ENCODE measurements at places on chromosomes 5 and 9.

DNA sequence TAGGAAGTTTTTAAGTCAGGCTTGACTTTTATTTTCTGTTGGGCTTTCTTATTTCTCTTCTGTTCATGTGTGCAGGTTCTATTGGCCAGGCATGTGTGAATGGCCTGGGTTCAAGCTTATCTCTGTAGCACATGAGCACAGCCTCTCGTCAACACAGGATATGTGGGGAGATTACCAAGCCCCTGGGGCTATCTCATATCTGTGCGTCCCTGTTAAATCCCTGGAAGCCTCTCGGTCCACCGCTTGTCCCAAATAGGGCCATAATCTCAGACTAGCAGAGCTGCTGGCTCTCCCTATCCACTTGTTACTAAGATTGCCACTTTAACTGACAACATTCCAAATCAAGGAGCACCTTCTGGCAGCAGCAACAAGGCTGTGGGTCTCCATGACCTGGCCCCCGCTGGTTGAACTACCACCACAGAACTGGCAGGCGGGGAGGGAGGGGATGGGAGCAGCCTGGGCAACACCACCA is 28.4 kb upstream of the EBF1 start:
- no peak for DNase-seq

DNA sequence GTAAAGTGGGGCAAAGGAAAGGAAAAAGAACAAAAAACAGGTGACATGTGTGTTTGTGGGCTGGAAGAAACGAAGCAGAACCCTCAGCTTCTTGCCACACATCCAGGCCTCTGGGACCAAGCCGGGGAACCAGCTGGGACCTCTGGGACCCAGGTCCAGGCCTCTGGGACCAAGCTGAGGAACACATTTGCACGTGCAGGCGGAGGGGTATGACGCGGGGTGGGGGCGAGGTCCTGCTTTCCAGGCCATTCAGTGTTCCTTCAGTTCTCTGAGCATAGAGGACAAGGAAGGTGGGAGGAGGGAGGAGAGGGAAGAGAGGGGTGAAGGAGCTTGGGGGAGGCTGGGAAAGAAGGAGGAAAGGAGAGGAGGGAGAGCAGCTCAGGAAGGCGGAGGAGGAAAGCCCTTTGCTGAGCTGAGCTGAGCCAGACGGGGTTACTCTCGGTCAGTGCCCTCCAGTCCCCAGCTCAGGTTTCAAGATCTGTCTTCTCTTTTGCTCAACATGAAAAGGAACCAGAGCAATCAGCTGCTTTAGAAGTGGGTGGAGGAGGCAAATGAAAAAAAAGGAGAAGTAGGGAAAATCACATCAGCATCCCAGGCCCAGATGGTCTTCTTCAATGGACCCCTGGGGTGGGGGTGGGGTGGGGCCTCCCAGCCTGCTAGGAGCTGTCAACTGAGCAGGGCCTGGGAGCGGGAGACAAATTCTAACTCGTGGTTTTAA is 59.1 kb downstream of the ABCA1 start:
- no peak for DNase-seq

- DNase-seq = no peak
These were observed 31.2 kb upstream of the RAD23B start for GRCh38 chr9:107251756-107252322.

GRCh38 chr5:111655169-111655924 is 101.6 kb downstream of the NREP start:
- no peak for DNase-seq

DNA sequence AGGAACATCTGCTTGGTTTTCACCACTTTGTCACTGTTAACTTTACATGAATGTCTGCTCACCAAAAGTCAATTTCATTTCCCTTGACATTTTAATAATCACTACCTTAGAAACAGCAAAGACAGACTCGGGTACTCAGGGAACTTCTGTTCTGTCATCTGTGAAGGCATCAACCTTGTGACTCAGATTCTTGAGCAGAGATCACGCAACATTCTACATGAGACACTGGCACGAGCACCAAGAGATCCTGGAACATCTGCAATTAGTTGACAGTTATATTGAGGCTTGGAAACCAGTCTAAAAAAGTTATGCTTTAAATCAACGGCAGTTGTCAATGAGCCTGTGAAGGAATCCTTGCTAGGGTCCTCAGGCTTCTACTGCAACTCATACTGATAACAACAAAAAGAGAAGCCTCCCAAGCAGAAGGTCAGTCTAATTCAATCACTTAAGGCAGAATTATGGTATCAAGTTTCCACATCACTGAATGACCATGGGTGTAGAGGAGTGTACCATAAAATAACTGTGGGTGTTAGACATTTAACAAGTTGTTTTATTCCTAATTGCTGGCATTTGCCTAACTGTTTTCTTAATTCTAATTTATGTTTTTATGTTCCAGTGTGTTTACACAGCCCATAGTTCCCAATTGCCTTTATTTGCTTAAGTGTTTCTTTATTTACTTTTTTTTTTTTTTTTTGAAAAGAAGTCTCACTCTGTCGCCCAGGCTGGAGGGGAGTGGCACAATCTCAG is 3.3 kb upstream of the PBX3 start:
- DNase-seq = no peak

DNA sequence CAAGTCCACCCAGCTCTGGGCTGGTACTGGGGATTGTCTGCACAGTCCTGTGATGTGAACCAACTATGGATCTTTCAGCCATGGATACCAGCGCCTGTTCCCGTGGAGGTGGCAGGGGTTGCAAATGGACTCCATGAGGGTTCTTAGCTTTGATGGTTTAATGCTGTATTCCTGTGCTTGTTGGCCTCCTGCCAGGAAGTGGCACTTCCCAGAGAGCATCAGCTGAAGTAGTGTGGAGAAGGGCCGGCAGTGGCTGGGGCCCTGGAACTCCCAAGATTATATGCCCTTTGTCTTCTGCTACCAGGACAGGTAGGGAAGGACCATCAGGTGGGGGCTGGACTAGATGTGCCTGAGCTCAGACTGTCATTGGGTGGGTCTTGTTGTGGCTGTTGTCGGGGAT is 1104.8 kb upstream of the COX7C start:
- no peak for DNase-seq

DNA sequence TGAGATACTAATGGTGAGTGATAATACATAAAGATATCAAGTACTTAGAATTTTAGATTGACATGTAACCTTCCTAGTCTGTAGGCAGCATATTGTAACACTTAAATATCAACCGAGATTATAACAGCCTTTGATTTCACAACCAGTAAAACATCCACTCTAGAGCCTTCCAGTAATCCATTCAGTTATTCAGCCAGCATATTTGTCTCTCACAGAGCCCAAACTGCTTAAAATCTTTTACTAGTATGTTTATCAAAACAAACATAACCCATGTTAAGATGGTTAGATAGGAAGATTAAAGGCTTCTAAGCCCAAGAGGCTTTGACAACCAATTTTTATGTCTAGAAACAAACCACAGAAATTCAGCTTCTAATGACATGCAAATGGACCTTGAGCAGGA is 177.9 kb upstream of the FST start:
- DNase-seq = no peak

GRCh38 chr5:574906-575305 is 37.2 kb upstream of the CEP72 start:
- DNase-seq = no peak

- DNase-seq = no peak
These were observed 14.9 kb downstream of the TRIM7 start for GRCh38 chr5:181189962-181190710.

GRCh38 chr5:80437326-80437725 is 29.5 kb downstream of the ZFYVE16 start:
- no peak for DNase-seq

DNA sequence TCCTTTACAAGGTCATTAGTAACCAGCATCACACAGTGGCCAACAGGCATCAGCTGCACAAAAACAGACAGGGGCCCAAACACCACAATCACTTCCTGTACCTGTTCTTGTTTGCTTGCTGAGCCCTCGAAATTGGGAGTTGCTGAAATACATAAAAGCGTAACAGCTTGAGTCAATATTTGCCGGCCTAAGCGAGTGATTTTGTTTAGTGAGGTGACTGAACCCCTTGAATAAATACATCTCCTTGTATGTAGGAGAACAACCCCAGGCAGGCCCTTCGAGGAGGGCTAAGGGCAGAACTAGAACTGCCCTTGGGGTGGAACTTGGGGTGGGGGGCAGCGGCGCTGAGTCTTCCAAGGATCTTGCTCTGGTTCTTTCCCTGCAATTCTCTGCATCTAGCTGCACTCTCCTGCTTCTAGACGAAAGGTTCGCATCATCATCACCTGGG is 502.5 kb downstream of the RASEF start:
- no peak for DNase-seq

DNA sequence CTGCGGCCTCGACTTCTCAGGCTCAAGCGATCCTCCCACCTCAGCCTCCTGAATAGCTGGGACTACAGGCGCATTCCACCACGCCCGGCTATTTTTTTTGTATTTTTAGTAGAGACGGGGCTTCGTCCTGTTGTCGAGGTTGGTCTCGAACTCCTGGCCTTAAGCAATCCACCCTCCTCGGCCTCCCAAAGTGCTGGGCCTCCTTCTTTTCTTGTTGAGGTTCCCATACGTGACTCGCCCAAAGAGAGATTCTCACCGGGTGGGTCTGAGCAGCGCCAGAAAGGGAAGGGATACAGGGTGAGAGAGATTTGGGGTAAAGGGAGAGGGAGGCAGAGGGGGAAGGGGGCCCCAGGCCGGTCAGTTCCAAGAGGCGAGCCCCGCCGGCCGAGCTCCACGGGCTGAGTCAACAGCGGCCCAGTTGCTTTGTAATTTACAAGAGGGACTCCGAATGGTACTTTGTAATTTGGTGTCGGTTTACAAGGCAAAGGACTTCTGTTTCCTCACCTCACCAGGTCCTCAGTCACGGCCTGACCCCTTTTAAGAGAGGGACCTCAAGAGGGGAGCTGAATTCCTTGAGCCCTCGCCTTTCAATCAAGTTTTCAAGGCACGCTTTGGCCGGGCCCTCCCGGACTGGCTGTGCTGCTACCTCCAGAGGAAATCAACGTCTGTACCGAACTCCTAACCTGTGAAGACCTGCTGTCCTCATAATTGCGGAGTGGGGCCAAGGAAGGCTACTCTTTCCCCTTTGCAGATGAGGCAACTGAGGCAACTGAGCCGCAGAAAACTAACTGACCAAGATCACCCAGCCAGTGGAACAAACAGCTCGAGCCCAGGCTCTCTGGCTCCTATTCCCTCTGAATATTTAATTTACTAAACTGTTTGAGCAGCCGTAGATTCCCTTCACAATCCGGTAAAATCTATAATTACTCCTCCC is 3.3 kb upstream of the DMRT2 start:
- no peak for DNase-seq

DNA sequence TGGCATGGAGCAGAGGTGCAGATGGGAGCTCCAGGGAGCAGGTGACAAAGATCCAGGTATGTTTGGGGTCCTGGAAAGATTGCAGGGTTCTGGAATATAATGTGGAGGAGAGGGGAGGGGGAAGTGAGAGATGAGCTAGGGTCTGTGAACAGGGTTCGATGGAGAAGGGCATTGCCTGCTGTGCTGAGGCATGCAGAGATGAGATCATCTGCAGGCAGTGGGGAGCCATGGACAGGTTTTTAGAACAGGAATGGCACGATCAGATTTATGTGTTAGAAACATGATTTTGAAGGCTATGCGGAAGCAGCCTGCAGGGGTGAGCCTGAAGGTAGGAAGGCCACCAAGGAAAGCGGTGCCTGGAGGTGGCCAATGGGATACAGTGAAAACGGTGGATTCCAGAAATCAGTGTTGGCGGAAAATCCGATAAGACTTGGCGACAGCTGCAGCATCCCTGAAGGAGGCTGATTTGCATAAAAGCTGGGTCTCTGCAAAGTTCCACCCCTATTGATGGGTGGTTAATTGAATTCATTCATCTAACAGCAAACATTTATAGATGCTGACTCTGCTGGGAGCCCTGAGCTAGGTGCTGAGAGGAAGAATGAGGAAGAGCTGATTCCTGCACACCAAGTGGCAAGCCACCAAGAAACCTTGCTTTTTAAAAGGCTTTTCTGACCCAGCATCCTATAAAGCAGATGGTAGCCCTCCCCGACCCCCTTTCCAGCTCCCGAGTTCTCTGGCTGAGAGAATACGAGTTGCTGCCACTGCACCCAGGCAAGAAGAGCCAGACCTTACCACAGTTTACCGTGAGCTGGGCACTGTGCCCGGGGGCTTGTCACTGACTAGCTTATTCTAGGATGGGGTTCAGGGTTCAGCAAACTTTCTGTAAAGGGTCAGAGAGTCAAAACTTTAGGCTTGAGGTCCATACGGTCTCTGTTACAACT is 139.2 kb upstream of the SMIM23 start:
- DNase-seq = no peak

GRCh38 chr9:128294142-128294541 is 18.1 kb downstream of the SWI5 start:
- no peak for DNase-seq

- no peak for DNase-seq
These were observed 40.2 kb downstream of the TTC1 start for GRCh38 chr5:160049099-160049498.

DNA sequence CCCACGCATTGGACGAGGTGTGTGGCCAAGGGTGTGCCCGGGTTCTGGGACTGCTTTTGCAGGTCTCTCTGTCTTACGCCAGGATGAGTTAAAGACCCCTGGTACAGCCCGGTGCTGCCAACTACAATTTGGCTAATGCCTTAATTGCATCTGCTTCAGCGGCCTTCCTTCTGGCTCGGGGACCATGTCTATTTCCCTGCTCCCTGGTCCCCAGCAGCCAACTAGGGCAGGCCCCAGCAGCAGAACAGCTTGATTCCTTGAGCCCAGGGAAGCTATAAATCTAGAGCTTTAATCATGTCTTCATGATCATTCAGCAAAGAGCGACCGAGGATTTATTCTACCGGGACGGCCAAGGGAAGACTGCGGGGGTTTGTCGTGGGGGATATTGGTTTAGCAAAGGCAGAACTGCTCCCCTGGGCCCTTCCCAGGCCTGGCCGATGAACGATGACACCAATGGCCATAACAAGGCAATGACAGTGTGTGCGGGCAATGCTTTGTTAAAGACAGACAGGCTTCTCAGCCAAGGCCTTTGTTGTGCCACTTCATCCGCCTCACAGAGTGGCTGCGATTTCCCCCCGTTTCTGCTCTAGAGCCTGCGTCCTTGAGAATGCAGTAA is 51.4 kb downstream of the CFAP77 start:
- DNase-seq = no peak

DNA sequence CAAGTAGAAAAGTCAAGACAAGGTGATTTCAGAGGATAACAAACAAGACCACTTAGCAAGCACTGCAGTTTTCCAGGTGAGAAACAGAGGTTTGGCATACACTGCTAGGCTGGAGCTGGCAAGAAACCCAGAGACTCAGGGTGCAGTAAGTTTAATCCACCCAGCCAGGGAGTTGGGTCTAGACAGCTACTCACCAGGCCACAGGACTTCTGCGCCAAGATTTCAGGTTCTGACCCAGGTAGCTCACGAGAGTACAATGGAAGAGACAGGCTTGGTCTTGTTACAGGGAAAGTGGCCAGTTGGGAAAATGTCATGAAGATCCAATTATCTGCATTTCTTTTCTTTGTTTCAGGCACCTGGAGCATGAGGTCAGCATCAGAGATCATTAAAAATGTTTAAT is 9.8 kb downstream of the SMIM23 start:
- DNase-seq = no peak

DNA sequence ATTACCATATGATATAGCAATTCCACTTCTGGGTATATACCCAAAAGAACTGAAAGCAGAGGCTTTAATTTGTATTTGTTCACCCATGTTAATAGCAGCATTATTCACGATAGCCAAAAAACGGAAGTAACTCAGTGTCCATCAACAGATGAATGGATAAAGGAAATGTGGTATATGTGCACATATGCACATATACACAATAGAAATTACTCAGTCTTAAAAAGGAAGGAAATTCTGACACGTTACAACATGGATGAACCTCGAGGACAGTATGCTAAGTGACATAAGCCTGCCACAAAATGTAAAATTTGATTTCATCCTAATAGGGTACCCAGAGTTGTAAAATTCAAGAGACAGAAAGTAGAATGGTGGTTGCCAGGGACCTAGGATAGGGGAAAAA is 54.9 kb downstream of the NUP155 start:
- no peak for DNase-seq
